ENCODE measurements at places on chromosomes 4 and X. TPM values are rescaled to one million over a fixed set of nuclear protein-coding genes. Genes with fewer than 3 reads are reported as not detected.

DNA sequence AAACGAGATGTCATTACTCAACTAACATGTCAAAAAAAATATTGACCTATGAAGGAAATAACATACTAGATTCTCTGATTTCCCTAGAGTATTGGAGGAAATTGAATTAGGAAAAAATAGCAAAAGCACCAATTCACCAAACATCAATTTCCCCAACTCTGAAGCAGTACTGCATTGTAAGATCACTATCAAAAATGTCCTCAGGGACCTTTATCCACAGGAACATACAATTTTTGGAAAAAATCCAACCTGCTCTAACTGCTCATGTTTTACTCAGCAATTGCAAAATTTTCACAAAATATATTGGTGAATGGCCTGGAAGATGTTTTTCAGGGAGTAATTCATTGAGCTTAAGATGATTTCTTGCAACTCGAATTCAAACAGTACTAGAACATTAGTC lies 239.0 kb upstream of the GIMD1 start:
- H3K4me3 ChIP-seq: no peak overlapping the region
- no peaks in the 10 kb centered on the region for H3K27me3 ChIP-seq
- no peak overlapping the region for H3K27ac ChIP-seq

GRCh38 chr4:91630054-91630453 lies 673.7 kb upstream of the GRID2 start:
- no peaks in the 10 kb centered on the region for H3K36me3 ChIP-seq
- H3K4me1 ChIP-seq: no peaks in the 10 kb centered on the region
- no peak overlapping the region for H3K4me3 ChIP-seq
- H3K27me3 ChIP-seq: no peaks in the 10 kb centered on the region

DNA sequence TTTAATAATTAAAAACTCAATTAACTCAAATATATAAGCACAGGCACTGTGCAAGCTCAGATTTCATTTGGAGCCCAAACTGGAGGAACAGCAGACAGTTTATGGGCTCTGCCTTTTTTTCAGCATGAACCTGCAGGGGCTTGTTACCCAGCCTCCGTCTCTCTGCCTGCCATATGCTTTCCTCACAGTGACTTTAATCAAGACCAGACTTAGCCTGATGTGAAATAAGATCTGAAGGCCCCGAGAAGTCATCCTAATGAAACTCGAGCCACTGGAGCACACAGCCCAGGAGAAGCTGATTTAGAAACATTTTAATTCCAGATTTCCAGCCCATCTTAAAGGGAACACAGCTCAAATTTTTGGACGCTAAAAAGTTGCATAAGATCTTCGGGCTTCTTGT lies 55.6 kb downstream of the SPATA18 start:
- no peak overlapping the region for H3K4me3 ChIP-seq
- DNase-seq: no peak
- H3K27me3 ChIP-seq: no peaks in the 10 kb centered on the region
- no peaks in the 10 kb centered on the region for H3K36me3 ChIP-seq
- H3K4me1 ChIP-seq: no peaks in the 10 kb centered on the region

- DNase-seq: no peak
- no peaks in the 10 kb centered on the region for H3K36me3 ChIP-seq
- no peak overlapping the region for H3K4me3 ChIP-seq
- H3K27ac ChIP-seq: no peak overlapping the region
- H3K4me1 ChIP-seq: no peaks in the 10 kb centered on the region
Measured at GRCh38 chr4:41065434-41066006, 148.8 kb downstream of the APBB2 start.

GRCh38 chrX:70422851-70423341 lies at the start of gene GDPD2:
GDPD2 (plus strand) TSS chrX:70423314; CDS start chrX:70424985, 1,671 bp downstream.
- H3K4me1 ChIP-seq: no peaks in the 10 kb centered on the region
- no peak within 1 kb of the TSS for H3K4me3 ChIP-seq
- H3K27ac ChIP-seq: no peak within 1 kb of the TSS

DNA sequence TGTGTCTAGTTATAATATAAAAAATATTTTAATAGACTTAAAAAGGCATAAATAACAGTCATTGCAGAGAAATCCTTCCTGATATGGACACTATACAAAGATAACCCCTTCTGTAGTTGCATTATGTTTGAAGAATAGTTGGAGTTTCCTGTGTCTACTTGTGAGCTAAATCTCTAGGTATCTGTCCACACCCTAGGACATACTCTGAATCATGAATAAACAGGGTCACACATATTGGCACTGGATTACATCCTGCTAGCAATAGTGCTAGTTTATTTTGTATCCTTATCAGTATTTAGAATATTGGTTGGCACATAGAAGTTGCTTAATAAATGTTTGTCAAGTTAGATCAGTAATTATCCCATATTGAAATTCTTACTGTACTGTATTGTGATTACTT lies 173.9 kb downstream of the GRXCR1 start:
- no peaks in the 10 kb centered on the region for H3K4me1 ChIP-seq
- H3K27me3 ChIP-seq: no peaks in the 10 kb centered on the region
- no peaks in the 10 kb centered on the region for H3K36me3 ChIP-seq
- H3K4me3 ChIP-seq: no peak overlapping the region
- no peak overlapping the region for H3K27ac ChIP-seq
- no peak for DNase-seq

DNA sequence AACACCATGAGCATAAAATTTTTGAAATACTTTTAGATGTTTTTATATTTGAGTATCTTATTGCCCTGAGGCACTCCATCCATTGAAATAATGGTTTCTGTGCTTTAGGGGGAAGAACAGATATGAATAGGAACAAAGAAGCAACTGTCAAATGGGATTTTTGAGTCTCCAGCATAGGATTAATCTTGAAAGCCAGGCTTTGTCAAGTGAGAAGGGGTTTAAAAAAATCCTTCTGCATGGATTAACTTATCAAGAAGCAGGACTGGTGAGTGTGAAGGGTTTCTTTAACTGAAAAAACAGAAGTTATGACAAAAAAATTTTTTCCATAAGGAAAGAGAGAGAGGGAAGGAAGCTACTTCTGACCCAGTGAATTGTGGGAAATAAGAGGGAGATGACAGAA lies 7.6 kb upstream of the NUDT9 start:
- H3K27ac ChIP-seq: no peak overlapping the region
- no peaks in the 10 kb centered on the region for H3K4me1 ChIP-seq
- no peak for DNase-seq
- H3K36me3 ChIP-seq: no peaks in the 10 kb centered on the region
- no peaks in the 10 kb centered on the region for H3K27me3 ChIP-seq

- DNase-seq: no peak
- no peak overlapping the region for H3K4me3 ChIP-seq
- H3K27me3 ChIP-seq: no peaks in the 10 kb centered on the region
- no peaks in the 10 kb centered on the region for H3K36me3 ChIP-seq
Measured at GRCh38 chrX:39676434-39676833, 421.3 kb downstream of the BCOR start.

The GRIA2 gene
- total RNA-seq: not detected

The POF1B gene
- 1.2 TPM for total RNA-seq

The FOXR2 gene
- not detected for total RNA-seq

The LPAR4 gene
- not detected for total RNA-seq

The ANXA10 gene
- not detected for total RNA-seq

The PLXNB3 gene
- not detected for total RNA-seq

The NUDT11 gene
- total RNA-seq: 0.24 TPM

The PARM1 gene
- 7.8 TPM for total RNA-seq

The GJB1 gene
- total RNA-seq: not detected

The USP26 gene
- not detected for total RNA-seq

Measured in B cell (primary cell).